Mucosa of descending colon (tissue), 3 donors: ENCODE measurements at places on chromosomes 6 and 20.
A peak's percentile ranks its signal among the peaks of the same experiment; 100 is the strongest.

- no peak for DNase-seq
Measured at GRCh38 chr6:150001295-150002008, 23.9 kb downstream of the RAET1L start.

- no peak for DNase-seq
Measured at GRCh38 chr6:131382631-131383030, 190.4 kb upstream of the ARG1 start.

GRCh38 chr6:139294090-139294489 lies 2.3 kb upstream of the TXLNB start:
- no peak for DNase-seq

GRCh38 chr6:161649068-161649467 lies 375.2 kb upstream of the AGPAT4 start:
- no peak for DNase-seq

DNA sequence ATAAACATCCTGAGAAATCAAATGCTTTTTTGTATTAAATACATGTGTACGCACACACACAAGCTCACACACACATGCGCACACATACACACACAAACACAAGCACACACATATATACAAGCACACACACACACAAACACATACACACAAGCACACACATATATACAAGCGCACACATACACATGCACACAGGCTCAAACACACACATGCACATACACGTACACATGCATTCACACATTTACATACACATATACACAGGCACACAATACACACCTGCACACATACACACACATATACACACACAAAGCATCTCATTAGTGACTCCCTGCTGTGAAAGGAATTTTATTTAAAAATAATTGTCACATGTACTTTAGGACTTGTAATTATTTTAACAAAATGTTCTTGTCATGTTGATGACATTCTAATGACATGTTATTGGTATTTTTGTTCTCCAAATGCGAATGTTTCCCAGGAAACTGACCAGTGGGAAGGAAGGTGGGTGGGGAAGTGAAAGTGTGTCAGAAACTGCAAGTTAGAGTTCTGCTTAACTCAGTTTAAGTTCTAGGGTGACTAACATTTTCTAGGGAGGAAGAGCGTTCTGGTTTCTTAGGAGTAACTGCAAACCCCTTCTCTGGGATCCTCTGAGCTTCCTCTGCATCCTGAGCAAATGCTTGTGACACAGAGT lies 113.9 kb upstream of the ZNF217 start:
- DNase-seq: no peak

GRCh38 chr6:110547266-110547964 lies 71.0 kb upstream of the SLC22A16 start:
- DNase-seq: no peak

DNA sequence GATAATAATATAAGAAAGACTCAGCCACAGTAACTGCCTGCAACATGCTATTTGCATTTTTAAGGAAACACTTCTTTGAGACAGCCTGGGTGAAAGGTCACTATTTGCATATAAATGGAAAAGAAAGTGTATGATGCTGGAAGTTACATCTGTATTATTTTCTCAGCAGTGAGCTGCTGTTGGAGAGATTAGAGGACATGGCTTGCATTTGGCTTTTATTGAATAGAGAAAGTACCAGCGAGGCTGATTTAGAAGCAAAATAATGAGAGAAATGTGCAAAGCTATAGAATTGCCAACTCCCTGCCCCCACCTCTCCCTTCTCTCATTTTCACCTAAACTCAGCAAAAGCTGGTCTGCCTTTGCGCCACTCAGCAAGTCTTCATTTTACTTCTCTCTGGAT lies 12.7 kb downstream of the MYT1 start:
- no peak for DNase-seq

- no peak for DNase-seq
Measured at GRCh38 chr20:37295001-37295400, 5.5 kb downstream of the MANBAL start.

DNA sequence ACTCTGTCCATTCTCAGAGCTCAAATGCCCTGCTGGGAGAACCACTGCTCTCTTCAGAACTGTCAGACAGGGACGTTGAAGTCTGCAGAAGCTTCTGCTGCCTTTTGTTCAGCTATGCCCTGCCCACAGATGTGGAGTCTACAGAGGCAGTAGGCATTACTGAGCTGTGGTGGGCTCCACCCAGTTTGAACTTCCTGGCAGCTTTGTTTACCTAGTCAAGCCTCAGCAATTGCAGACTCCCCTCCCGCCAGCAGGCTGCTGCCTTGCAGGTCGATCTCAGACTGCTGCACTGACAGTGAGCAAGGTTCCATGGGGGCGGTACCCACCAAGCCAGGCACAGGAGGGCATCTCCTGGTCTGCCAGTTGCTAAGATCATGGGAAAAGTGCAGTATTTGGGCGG lies 21.8 kb upstream of the UFL1 start:
- DNase-seq: peak; percentile 52

DNA sequence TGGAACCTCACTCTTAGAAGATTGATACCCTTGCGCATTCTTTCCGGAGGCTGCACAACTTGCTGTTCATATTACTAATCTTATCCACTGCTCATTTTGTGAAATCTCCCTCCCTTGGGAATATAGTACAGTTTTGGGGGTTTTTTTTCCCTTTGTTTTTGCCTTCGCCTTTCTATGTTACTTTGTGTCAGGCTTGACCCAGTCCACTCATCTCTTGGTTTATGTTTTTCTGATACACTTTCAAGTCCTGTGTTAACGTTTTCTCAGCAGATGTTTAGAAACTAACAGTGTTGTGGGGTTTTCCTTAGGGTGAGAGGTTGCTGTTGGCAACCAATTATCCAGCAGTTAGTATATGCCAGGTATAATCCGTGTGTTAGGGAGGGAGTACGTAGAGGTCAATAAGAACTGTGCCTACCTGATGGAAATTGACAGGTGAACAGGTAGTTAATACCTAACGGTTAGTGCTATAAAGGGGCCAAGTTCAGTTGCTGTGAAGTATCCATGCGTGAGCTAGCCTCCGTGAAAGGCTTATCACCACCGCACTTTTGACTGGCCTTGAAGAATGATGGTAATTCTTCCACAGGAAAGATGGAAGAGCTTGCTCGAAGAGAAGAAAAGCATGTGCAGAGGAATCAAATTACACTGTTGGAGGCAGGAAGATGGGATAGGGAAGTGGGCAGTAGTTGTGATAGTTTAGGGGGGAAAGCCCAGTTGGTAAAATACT lies 1.4 kb downstream of the NFYA start:
- no peak for DNase-seq

DNA sequence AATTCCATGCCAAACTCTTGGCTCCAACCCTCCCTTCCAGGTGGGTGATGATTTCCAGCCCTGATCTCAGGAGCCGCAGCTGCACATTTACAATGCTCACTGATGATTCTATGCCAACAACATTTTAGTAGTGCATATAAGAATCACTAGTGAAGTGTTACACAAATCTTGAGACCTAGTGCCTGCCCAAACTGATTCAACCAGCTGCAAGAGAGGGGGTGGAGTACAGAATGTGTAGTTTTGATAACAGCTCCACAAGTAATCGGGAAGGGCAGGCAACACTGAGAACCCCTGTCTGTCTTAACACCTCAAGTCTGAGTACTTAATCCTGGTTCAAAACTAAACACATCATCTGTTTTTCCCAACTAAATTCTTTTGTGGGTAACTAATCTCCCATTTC lies 91.7 kb downstream of the PRDM1 start:
- DNase-seq: no peak

- no peak for DNase-seq
Measured at GRCh38 chr6:84253380-84253779, 25.9 kb upstream of the CEP162 start.

DNA sequence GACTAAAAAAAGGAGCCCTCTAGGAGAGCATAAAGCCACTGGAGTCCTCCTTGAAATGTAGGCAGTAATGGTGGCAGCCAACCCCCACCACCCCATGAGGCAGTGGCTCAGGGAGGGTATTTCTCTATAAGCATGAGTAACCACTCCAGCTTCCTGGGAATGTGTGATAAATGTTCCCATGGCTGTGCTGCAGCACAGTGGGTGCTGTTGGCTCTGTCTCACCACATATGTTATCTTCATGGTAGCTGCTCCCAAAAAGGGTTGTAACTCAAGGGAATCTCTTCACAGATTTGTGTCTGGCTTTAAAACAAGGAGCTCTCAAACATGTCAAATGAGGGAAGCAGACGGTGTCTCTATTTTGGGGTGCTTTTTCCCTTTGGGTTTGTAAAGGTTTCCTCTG lies 7.5 kb upstream of the PHACTR1 start:
- DNase-seq: no peak

DNA sequence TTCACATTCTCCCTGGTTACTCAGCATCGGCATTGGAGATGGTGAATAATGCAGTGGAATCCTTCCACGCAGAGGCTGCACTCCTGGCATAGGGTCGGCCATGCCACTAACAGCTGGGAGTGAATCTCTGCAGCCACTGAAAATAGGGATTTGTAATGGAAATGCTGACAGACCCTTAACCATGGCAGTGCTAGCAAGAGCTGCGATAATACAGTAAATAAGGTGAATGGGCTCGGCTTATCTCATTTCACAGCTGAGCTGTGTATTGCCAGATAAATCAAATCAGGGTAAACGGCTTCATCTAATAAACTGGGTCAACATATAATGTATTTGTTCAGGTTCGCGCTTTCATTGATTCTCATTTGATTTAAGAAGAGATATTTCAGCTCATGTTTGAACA lies 156.8 kb downstream of the SLC35B3 start:
- no peak for DNase-seq

DNA sequence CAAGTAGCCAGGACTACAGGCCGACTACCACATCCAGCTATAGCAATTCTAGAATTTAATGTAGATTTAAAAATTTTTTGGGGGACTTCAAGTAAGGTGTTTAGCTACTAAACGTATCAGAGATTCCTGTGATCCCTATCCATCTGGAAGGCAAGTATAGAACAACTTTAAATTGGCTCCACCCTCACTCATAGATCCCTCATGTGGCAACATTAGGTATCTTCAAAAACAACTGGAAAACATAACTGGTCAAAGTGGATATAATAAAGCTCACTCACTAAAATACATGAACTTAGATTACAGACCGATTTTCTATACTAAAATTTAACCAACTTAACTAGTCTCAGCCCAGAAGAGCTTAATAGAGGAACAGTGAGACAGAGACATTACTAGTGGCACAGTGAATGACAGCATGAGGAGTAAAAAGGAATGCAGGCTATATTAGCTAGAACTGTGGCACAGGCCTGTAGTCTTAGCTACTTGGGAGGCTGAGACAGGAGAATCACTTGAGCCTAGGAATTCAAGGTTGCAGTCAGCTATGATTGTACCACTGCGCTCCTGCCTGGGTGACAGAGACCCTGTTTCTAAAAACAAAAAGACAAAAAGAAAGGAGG lies 14.7 kb downstream of the NUP153 start:
- no peak for DNase-seq

GRCh38 chr20:24723186-24723585 lies 225.9 kb upstream of the CST7 start:
- no peak for DNase-seq

GRCh38 chr6:37783856-37784584 lies 35.5 kb upstream of the ZFAND3 start:
- DNase-seq: no peak

GRCh38 chr6:84260196-84260595 lies 32.8 kb upstream of the CEP162 start:
- no peak for DNase-seq

- no peak for DNase-seq
Measured at GRCh38 chr6:98054453-98054852, 771.4 kb upstream of the MMS22L start.

- DNase-seq: no peak
Measured at GRCh38 chr6:79787626-79788025, 156.5 kb downstream of the SH3BGRL2 start.

DNA sequence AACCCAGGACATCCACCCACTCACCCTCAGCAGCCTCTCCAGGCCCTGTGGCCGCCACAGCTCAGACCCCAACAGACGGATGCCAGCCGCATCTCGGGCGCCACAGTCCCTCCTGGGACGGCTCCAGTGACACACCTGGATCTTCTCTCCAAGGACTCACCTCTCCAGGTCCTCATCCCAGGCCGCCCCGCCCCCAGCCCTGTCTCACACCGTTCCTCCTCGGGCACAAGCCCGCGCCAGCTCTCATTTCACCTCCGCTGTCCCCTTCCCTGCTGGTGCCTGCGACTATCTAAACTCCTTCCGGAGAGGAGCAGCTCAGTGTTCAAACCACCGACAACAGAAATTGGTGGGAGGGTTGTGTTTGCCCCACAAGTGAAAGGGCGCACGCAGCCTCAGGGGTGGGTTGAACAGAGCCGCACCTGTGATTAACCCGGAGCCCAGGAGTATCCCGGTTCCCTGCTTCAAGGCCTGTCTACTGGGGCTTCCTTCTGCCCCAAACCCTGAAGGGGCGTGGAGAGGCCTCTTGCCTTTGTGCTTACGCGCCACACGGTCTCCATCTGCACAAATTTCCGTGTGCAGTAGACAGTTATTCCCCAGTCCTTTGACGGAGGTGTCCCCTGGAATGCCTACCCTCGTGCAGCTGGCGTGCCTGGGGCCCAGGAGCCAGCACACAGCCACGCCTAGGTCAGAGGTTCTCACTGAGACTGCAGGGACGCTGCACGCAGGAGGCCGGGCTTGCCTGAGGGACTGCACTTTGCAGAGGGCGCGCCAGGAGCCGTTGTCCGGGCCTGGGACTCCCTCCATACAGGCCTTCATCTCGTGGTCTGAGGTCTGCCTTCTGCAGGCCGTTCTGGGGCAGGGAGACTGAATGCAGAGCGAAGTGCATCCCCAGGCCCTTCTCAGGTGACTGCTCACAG lies 232.7 kb downstream of the DLL1 start:
- no peak for DNase-seq

DNA sequence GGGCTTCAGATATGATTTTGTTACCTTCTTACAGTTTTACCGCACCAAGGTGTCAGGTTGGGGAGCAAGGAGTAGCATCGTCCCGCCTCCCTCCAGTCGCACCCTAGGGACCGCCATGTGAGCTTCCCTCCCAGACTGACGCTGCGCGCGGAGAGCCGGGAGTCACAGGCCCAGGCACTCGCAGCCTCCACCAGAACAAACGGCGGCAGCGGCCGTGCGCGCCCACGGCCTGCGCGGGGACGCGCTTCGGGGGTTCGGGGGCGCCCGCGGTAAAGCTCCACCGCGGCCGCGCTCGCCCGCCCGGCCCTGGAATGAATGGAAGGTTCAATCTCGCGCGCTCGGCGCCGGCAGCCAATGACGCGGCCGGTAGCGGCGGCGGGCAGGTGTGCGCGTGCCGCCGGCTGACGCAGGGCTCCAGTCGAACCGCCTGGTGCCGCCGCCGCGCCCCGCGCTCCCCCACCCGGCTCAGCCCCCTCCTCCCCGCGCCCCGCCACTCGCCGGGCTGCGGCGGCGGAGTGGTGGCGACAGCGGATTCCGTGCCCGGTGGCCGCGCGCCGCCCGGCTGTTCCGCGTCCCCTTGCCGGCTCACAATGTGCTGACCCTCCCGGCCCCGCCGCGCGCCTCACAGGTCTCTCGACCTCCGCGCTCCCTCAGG lies 16.5 kb upstream of the LIN28B start:
- DNase-seq: no peak

- no peak for DNase-seq
Measured at GRCh38 chr20:17662333-17663039, 19.6 kb downstream of the RRBP1 start.

GRCh38 chr6:117487821-117488220 lies 5.3 kb downstream of the DCBLD1 start:
- no peak for DNase-seq
